Activated CD8-positive, alpha-beta T cell treated with anti-CD3 and anti-CD28 coated beads, Interleukin-2, amount 10 ng/mL, durations not matched to agents 7 days and 5 days (primary cell): ENCODE measurements at places on chromosomes 13 and 19.

- DNase-seq: no peak
Observed at GRCh38 chr13:59750860-59751259, 412.9 kb downstream of the DIAPH3 start.

DNA sequence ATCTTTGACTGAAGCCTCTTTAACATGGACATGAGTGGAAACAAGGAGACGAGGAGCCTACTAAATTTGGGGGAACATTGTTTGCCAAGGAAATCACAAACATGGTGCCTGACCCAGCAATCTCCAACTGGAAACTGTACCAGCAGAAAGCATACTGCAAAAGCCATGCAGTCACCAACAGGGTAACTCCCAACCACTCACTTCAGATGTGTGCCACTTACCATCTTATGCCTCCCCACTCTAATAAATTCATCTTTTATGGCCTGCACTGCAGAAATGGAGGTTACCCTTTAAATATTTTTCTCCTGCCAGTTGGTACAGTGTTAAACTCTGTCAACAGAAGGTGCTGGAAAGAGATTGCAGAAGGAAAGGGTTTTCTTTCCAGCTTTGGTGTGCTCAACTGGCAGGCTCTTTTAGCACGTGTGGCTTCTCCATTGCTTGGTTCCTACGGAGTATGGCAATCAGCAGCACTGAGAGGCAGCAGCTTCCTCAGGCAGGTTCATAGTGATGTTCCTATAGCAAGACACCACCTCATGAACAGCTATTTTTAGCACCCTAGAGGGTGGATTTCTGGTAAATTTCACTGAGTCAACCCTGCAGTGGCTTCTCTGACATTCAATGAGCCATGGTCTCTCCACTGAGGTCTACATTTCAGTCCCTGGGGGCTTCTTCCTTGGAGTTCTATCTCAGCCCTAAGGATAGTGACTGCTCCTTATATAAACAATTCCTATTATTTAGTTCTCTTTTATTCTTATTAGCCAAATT lies 21.4 kb downstream of the MIR17HG start:
- DNase-seq: no peak

- no peak for DNase-seq
Observed at GRCh38 chr13:94585543-94586101, 10.3 kb downstream of the TGDS start.

- DNase-seq: no peak
Observed at GRCh38 chr19:46144756-46145155, 3.3 kb upstream of the IGFL2 start.

- DNase-seq: no peak
Observed at GRCh38 chr13:113554333-113554700, 30.2 kb upstream of the TFDP1 start.

DNA sequence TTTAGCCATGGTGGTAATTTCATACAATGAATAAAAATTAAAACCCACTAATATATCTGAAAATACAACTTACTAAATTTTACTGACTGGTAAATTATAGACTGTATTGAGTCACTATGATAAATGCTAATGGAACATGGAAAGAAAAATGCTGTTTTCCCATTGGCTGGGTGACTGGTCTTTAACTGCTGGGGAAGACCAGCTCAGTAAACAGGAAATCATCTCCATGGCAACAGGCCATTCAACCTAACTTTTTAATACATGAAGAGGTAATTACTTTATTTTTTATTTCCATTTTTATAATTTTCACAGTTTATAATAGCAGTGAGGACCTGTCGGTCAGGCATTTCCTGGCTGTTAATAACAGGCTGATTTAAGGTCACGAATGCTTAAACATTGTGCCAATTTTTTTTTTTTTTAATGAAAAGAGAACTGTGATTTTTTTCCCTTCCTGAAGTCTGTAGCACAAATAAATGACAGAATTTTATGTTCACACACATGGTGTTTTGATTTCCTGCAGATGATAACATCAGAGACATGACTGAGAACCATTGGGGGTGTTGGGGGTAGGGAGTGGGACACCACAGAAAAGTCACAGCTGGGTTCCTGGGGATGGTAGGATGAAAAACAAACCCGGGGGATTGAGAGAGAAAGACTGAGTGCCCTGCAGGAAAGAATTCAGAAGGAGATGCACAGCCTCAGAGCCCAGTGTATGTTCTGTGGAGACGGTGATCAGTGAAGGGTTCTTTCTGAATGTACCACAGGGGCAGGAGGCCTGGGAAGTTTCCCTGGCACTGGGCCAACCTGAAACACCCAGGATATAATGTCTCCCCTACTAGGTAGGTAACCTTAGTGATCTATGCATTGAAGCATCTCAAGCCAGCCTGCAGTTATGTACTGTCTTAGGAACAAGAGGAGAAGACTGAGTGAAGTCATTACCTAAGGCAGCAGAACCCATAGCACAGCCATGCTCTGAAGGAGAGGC lies 297.1 kb downstream of the COG6 start:
- DNase-seq: no peak

GRCh38 chr19:35124098-35125060 lies 8.8 kb downstream of the FXYD3 start:
- DNase-seq: peak; percentile 88

GRCh38 chr19:47075941-47076340 lies 27.5 kb upstream of the TMEM160 start:
- no peak for DNase-seq

DNA sequence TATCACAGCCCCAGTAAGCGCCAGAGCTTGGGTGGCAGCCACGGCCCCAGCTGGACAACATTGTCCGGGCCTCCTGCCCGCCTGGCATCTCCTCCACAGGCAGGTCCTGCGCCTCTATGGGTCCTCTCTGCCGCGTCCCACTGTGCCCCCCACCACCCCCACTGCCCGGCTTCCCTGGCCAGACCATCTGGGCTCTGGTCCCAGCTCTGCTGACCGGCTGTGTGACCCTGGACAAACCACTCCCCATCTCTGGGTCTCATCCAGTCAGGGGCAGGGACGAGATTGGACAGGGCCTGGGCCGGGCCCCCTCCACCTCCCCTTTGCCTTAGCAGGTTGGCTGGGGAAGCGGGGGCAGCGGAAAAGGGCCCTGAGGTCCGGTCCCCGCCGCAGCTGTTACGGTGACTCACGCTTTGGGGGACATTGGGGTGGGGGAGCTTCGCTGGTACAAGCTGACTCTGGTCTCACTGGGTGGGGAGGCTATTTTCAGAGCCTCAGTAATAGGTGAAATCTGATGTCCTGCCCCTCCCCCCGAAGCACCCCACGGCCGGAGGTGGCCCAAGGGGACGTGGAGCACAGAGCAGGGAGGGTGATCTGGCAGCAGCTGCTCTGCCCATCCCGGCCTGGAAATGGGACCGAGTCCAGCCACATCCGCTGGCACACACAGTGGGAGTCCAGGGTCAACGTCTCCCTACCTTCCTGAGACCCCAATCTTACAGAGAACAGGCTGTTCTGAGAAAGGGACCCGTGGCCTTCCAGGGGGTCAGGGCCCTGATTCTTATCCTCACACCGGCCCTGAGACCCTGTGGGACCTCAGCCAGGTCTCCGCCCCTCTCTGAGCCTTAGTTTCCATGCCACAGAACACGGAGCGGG lies 9.1 kb downstream of the NFIC start:
- no peak for DNase-seq

- DNase-seq: no peak
Observed at GRCh38 chr19:48239120-48239519, 16.6 kb downstream of the CARD8 start.

GRCh38 chr13:20073775-20074174 lies 87.1 kb downstream of the GJA3 start:
- DNase-seq: no peak

DNA sequence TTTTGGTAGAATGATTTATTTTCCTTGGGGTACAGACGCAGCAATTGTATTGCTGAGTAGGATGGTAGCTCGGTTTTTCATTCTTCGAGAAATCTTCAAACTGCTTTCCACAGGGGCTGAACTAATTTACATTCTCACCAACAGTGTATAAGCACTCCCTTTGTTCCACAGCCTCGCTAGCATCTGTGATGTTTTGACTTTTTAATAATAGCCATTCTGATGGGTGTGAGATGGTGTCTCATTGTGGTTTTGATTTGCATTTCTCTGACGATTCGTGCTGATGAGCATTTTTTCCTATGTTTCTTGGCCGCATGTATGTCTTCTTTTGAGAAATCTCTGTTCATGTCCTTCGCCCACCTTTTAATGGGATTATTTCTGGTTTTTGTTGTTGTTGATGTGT lies 54.8 kb upstream of the UQCRFS1 start:
- no peak for DNase-seq

- DNase-seq: no peak
Observed at GRCh38 chr19:18308948-18309325, 13.9 kb downstream of the LSM4 start.

- no peak for DNase-seq
Observed at GRCh38 chr13:114131583-114132418, 622 bp downstream of the RASA3 start.

DNA sequence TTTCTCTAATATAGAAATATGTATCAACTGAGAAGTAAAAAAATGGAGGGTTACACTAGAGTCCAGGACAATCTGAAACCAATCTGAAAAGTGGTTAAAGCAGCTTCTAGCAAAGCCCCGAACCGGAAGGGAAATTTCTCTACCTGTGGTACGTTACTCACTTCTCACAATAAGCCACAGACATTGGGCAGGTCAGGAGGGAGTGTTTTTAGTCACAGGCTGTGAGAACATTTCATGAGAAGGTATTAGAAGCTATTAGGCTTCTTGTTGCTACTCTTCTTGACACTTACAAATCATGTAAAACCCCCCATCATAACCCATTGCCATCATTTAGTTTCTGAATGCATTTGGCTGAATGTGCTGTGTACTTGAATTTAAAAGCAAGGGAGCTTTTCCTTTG lies 120.9 kb downstream of the NUFIP1 start:
- peak; percentile 33 for DNase-seq

DNA sequence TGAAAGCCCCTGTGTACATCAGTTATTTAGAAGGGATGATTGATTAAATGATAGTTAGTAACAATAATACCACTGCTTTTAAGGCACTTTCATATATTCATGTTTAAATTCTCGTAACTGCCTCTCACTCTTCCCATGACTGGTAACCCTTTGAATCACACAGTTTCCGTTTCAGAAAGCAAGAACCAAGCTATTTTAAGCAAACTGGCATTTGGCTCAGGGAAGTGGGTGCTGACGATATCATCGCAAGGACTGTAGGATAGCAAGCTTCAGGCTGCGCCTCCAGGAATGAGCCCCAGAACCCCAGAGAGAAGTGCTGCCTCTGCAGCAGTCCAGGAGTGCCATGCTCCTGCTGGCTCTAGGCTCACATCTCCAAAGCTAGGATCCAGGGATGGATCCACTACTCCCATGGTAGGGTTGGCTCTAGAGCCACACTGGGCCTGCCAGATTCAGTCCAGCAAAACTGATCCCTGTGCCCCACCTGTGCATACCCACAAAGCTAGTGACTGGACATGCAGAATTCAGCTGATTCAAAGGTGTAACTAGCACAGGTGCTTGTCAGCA lies 313.5 kb downstream of the SLC7A1 start:
- no peak for DNase-seq

DNA sequence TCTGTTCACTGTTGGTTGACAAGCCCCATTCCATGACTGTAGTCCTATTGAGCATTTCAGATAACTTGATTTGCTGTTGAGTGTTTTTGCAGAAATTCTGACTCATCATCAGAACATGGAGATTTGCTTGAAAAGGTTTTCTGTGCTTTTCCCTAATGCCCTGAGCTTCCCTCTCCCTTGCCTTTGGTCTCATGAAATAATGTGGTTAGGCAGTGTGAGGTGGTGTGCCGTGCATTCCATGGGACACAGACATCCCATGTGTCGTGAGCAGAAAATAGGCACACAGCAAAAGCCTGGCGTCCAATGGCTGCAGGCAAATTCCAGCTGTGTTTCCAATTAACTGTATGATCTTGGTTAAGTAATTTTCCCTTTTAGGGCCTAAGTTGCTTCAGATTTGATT lies 197.4 kb downstream of the DLEU7 start:
- no peak for DNase-seq

DNA sequence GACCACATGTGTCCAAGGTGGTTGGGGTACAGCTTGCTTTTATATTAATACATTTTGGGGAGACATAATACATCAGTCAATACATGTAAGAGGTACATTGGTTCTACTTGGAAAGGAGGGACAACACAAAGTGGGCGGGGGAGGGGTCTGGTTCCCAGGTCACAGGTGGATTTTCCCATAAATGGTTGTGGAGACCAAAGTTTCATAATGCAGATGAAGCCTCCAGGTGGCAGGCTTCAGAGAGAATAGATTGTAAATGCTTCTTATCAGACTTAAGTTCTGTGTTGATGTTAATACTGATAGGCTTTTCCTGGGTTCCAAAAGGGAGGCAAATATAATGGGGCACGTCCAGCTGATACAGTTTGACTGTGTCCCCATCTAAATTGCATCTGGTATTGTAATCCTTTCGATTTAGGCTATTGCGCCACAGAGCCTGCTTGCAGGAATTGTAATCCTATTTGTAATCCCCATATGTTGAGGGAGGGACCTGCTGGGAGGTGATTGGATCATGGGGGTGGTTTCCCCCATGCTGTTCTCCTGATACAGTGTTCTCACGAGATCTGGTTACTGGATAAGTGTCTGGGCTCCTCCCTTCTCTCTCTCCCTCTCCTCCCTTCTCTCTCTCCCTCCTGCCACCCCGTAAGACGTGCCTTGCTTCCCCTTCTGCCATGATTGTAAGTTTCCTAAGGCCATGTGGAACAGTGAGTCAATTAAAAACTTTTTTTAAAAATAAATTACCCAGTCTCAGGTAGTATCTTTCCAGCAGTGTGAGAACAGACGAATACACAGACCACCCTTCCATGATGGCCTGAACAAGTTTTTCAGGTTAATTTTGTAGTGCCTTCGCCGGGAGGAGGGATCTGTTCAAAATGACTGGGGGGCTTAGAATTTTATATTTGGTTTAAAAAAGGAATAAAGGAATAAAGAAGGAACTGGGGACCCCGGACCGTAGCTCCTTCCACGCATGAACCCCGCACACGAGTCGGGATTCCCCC lies 44.9 kb downstream of the ZNF823 start:
- no peak for DNase-seq

DNA sequence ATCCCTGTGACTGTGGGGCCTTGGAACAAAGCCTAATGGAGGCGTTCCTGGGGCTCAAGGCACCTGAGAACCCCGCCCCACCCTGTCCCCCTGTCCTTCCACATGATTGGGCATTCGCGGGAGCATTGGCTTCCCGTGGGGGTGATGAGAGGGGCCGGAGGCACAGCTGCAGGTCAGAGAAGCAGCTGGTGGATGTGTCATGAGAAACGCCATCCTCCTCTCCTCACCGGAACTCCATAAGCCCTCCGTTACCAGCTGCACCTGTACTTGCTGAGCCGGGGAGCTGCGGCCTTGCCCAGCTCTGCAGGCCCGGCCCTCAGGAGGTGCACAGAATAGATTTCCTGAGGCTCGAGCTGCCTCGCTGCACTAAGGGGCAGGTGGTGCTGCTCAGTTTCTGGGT lies 42.0 kb downstream of the CAPN12 start:
- DNase-seq: no peak

DNA sequence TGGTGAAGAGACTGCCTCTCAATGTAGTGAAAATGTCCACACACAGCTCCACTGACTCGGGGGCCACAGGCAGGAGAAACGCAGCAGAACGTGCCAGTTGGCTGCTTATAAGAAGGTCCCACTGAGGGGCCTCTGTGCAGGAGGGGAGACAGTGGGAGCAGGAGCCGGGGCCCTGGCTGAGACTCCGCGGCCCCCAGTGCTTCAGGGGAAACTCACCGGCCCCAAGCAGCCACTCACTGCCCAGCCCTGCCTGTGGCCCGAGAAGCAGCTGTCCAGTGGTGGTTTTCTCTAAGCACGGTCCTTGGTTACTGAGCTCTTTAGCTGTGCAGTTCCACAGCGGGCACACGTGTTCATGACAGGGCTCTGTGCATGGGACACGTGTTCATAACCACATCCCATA lies 91.9 kb upstream of the MCF2L start:
- DNase-seq: no peak

GRCh38 chr19:10389863-10390262 lies 9.5 kb upstream of the TYK2 start:
- peak; percentile 41 for DNase-seq

GRCh38 chr13:48411841-48412531 lies 927 bp downstream of the LPAR6 start:
- peak; percentile 57 for DNase-seq
